ENCODE measurements at places on chromosomes 2 and 18. TPM values are rescaled to one million over a fixed set of nuclear protein-coding genes. Genes with fewer than 3 reads are reported as not detected.

DNA sequence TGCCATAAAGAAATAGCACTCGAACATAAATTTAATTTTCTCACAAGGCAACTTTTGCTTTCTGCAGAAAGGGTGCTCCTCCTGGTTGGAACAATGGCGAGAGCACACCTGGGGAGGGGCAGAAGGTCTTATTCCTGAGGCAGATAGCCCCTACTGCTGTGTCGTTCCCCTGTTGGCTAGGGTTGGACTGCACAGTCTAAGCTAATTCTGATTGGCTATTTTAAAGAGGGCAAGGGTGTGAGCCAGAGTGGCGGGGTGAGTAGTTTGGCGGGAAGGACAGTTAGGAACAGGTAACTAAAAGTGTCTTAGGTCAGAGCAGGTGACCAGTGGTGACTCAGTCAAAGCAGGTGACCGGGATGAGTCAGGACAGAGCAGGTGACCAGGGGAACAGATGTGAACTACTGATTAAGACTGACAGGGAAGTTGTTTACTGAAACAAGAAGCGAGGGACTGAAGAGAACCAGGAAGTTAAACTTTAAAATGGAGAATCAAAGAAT lies 49.7 kb upstream of the AGAP1 start:
- H3K4me1 ChIP-seq = no peaks in the 10 kb centered on the region
- H3K36me3 ChIP-seq = no peaks in the 10 kb centered on the region
- H3K27me3 ChIP-seq = no peaks in the 10 kb centered on the region
- no peak overlapping the region for H3K27ac ChIP-seq
- DNase-seq = no peak

Gene MC2R
- total RNA-seq = not detected

- no peaks in the 10 kb centered on the region for H3K4me1 ChIP-seq
- H3K27ac ChIP-seq = no peak overlapping the region
- H3K27me3 ChIP-seq = no peaks in the 10 kb centered on the region
- no peaks in the 10 kb centered on the region for H3K36me3 ChIP-seq
These were observed 175.9 kb upstream of the FN1 start for GRCh38 chr2:215611609-215612386.

DNA sequence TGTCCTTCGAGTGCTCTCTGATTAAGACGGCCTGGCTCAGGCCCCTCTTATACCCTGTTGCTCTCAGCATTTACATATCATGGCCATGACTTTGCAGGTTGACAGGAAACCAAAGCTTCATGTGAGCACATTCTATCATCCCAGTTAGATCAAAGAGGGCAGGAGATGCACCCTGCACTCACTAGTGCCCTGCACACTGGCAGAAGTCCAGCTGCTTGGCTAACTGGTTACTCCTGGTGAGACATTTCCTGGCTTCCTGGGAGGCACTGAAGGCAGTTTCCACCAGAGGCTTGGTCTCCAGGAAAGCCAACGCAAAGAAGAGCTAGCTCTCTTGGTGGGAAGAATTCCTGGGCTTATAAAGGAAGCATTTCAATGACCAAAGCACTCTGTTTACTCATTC lies 66.3 kb downstream of the LIPG start:
- H3K27ac ChIP-seq = no peak overlapping the region
- no peak overlapping the region for H3K4me3 ChIP-seq
- H3K36me3 ChIP-seq = no peaks in the 10 kb centered on the region
- no peaks in the 10 kb centered on the region for H3K4me1 ChIP-seq

Gene SP3
- 97.6 TPM for total RNA-seq

DNA sequence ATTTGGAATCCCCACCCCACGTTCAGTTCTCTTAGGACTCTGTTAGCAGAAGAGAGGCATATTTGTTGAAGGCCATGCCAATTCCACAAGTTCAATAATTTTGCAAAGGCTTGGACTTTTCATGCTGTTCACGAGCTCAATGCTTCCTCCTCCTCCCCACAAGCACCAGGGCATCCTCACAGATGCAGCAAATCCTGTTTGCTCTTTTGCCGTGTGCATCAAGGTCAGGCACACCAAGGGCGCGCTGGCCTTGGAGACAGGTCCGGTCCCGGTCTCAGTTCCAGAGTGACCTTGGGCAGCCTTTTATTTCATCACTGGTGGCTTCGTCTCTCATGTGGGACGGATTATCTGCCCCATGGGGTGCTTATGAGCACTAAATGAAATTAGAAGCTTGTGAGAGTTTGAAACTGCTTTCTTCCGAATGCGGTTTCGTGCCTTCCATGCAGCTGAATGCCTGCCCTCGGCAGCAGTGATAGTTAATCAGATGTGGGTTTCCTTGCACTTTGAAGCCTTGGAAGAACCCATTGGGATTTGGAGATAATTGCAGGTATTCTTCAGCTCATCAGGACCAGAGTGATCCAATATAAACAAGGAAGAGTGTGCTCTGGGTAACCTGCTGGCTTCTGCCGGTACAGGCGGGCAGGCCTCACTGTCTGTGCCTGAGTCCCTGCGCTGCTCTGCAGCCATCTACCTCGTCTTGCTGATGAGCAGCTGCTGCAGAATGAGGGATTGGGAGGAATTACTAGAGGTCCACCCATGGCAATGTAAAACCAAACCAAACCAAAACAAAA lies 140.8 kb downstream of the SH3BP4 start:
- no peak for DNase-seq
- no peaks in the 10 kb centered on the region for H3K4me1 ChIP-seq
- no peaks in the 10 kb centered on the region for H3K36me3 ChIP-seq
- H3K27me3 ChIP-seq = no peaks in the 10 kb centered on the region
- no peak overlapping the region for H3K4me3 ChIP-seq

Data from aorta (tissue), 5 donors.